Testis (tissue), 5 donors: ENCODE measurements at places on chromosomes 13 and 19.

DNA sequence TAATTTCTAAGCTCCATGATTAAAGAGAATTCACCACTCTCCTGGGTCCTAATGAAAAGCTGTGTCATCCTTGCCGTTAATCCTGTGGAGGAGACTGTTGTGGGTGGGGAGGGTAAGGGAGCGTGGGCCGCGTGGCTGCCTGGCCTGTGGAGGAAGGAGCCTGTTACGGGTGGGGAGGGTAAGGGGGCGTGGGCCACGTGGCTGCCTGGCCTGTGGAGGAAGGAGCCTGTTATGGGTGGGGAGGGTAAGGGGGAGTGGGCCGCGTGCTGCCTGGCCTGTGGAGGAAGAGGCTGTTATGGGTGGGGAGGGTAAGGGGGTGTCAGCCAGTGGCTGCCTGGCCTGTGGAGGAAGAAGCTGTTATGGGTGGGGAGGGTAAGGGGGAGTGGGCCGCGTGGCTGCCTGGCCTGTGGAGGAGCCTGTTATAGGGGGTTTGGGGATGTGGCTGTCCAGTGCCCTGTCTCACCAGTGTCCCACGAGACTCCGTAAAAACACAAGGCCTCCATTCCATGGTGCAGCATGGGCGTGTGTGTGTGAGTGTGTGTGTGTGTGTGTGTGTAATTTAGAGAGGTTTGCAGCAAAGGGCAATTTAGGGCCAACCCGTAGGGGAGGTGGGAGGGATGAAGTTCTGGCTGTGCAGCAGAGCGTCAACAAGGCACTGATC, 15.6 kb upstream of the DCUN1D2 start:
- no peak for DNase-seq

- no peak for DNase-seq
Measured at GRCh38 chr13:24042710-24043440, 117.6 kb upstream of the SPATA13 start.

DNA sequence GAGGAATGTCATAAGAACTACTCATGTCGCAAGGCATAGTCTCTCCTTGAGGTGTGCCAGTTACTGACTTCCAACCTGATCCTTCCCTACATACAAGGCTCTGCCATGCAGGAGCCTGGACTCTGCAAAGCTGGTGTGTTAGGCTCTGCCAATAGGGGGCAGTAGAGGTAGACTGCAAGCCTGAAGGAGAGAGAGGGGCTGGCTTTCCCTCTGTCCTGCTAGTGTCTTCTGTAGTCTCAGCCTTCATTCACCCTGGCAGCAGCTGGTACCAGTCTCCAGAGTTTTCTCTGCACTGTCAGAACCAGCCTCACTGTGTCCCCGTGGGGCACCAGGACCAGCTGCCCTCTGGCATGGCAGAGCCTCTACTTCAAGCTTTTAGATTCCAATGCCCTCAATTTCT, 14.5 kb downstream of the SHISA2 start:
- DNase-seq, result peak; percentile 71

- DNase-seq, result peak; percentile 34
Measured at GRCh38 chr13:39038569-39039030, 344 bp downstream of the NHLRC3 start.

DNA sequence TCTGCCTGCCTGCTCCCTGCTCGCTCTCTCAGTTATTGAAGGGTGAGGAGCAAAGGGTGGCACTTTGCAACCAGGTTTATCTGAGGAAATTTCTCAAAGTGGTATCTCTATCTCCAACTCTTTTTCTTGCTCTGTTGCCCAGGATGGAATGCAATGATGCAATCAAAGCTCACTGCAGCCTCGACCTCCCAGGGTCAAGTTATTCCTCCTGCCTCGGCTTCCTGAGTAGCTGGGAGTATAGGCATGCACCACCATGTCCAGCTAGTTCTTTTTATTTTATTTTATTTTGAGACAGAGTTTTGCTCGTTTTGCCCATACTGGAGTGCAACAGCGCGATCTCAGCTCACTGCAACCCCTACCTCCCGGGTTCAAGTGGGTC, 4.9 kb downstream of the ACTMAP start:
- no peak for DNase-seq

GRCh38 chr19:47681388-47681787, 31.8 kb upstream of the EHD2 start:
- no peak for DNase-seq

DNA sequence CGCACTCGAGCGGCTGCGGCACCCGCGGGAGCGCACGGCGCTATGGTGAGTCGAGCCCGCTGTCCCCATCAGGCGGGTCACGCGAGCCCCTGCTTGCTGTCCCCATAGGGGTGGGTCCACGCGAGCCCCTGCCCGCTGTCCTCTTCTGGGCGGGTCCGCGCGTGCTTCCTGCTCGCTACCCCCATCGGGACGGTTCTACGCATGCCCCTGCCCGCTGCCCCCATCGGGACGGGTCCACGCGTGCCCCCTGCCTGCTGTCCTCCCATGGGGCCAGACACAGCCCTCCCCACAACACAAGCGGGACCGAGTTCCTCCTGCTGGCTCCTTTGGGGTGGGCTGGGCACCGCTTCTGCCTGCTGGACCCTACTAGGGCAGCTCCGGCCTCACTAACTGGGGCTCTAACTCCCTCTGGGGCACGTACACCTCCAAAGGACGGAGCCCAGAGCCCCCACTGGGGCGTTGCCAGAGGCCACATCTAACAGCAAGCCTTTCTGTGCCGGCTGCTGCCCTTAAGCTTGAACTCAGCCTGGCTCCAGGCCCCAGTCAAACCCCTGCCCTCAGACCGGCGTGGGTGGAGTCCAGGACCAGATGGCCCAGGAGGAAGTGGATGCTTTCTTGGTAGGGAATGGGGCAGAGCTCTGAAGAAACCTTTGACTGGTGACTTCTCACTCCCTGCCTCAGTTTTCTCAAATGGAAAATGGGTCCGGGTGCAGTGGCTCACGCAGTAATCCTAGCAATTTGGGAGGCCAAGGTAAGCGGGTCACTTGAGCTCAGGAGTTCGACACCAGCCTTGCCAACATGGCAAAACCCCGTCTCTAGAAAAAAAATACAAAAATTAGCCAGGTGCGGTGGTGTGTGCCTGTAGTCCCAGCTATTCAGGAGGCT, 722 bp downstream of the COLGALT1 start:
- DNase-seq, result peak; percentile 67

DNA sequence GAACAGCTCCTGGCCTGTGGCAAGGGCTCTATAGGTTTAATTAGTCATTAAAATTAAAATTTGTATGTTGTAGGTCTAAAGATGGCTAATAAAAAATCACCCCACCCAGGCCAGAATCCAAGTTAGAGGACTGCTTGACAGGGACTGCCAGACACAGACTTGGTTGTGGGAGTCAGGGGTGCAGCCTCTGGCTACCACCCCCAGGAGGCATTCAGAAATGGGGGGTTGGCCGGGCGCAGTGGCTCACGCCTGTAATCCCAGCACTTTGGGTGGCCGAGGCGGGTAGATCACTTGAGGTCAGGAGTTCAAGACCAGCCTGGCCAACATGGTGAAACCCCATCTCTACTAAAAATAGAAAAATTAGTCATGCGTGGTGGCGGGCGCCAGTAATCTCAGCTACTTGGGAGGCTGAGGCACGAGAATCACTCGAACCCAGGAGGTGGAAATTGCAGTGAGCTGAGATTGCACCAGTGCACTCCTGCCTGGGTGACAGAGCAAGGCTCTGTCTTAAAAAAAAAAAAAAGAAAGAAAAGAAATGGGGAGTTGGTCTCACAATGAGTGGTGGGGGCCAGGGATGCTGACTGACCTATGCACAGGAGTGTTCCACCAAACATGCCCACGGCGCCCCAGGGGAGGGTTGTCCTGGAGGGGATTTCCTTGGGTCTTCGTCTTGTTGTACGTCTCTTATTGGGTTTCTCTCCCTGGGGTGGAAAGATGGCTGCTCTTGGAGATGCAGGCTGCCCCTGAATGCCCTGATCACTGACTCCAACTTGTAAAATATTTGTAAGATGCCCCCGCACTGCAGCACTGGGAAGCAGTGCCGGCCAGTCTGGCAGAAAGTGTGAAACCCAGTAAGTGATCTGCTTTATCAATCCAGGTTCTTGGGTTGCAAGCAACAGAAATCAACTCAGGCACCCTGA, 68.8 kb downstream of the SIPA1L3 start:
- no peak for DNase-seq

DNA sequence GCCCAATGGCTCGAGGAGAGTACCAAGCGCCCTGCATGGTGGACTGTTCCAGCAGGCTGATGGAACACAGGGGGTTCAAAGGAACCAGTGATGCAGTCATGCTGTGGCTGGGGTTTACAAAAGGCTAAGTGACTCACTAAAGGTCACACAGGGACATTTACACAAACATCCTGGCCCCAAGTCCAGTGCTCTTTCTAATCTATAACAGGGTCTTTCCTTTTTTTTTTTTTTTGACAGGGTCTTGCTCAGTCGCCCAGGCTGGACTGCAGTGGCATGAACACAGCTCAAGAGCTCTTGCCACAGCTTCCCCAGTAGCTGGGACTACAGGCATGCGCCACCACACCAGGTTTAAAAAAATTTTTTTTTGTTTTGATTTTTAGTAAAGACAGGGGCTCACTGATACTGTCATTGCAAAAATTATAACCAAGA, 2.8 kb upstream of the SLC25A15 start:
- DNase-seq, result no peak

GRCh38 chr19:23440791-23441190, 45.5 kb upstream of the ZNF91 start:
- peak; percentile 29 for DNase-seq

DNA sequence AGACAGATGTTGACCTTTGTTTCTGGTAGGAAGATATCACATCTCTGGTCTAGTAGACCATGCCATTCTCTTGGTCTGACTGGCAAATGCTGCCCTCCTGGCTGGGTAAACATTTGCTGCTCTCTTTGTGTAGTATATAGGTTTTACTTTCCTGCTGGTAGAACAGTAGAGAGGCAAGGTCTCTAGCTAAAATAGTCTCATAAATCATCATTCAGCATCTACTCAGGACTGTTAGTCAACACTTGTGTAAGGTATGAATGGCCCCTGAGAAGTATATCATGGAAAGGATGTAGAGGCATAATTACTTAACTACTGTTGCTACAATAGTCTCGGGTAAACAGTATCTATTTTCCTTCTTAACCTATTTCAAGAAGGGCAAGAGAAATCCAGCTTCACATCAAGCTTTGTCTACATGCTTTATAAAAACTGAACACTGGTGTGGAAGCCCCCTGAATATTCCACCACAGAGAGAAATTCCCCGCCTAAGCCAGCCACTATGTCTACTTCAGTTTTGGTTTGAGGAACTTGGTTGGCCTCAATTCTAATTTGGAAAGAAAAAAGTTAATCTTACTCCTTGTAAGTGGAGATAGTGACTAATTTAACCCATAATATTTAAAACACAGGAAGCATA, 18.4 kb upstream of the MYCBP2 start:
- DNase-seq, result no peak

GRCh38 chr13:106691341-106691740, 123.4 kb upstream of the ARGLU1 start:
- DNase-seq, result no peak

DNA sequence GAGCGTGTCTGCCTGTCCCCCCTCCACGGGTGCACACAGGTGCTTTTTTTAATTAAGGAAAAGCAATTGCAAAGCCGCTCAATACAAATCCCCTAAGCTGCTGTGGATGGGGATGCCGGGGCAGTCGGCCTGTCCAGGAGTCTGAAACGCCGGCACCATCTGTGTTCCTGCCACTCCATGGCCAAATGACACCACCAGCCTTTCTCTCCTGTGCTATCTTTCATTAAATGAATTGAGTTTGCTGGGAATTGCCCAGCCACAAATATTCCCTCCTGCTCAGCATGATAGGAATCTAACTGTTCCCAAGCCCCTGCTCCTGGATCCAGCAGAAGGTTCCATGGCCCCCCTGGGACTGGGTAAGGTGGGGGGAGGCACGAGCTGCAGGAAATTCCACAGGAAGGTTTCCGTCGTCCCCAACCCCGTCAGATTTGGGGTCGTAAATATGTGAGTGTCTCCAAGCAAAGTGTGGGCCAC, 139.2 kb downstream of the KDM4B start:
- no peak for DNase-seq

DNA sequence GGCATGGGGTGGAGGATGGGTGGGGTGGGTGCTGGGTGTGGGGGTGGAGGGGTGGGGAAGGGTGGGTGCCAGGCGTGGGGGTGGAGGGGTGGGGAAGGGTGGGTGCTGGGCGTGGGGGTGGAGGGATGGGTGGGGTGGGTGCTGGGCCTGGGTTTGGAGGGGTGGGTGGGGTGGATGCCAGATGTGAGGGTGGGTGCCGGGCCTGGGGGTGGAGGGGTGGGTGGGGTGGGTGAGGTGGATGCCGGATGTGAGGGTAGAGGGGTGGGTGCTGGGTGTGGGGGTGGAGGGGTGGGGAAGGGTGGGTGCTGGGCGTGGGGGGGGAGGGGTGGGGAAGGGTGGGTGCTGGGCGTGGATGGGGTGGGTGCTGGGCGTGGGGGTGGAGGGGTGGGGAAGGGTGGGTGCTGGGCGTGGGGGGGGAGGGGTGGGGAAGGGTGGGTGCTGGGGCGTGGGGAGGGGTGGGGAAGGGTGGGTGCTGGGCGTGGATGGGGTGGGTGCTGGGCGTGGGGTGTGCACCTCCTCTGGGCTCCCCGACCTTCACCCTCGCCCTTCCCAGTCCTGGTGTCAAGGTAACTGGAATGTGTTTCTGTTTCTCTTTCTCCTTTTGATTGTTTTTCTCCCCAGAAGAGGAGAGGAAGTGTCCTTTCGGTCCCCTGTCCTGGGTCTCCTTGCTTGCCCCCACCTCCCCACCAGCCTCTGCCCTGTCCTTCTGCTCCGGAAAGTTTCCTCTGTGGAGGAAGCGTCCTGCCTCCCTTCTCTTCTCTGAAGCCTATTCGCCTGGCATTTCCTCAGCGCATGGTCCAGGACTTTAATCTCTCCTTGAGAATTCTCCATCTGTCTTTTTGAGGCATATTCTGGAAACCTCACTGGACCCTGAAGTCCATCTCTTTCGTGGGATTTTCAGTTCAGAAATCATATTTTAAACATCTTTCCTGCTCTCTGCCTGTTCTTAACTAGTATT, 22.9 kb upstream of the CFAP97D2 start:
- no peak for DNase-seq

DNA sequence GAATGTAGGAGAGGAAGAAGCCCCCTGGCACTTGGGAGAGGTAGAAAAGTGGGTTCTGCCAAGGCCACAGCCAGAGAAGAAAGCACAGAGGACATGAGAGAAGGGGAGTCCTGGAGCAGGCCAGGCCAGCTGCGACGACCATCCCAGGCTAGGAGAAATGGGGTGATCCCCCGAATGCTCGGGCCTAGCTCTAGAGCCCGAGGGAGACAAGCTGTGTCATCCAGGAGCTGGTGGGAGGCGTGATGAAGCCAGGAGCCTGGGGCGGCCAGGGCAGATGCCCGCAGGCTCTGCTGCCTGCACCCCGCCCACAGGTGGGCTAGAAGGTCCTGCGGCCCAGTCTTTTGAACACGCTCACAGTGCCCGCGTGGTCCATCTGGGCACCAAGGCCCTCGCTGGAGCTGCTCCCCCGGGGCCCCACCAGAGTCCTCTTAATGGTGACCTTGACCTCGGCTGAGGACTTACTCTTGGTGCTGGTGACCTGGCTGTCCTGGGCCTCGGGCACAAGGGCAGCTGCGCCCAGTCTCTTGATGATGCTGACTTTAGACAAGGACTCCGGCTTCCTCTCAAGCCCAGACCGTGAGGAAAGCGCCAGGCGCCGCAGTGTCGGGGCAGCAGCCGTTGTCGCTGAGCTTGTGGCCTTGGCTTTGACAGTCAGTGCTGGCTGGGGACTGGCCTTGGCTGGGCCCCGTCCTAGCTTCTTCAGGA, 26.5 kb downstream of the C19orf47 start:
- no peak for DNase-seq

GRCh38 chr19:9945319-9945966, 9.1 kb upstream of the OLFM2 start:
- DNase-seq, result peak; percentile 86

- peak; percentile 28 for DNase-seq
Measured at GRCh38 chr13:106349080-106349931, 186.2 kb downstream of the EFNB2 start.

- DNase-seq, result no peak
Measured at GRCh38 chr13:27130979-27131623, 40.5 kb downstream of the USP12 start.
